ENCODE measurements at places on chromosomes 3 and 15.

DNA sequence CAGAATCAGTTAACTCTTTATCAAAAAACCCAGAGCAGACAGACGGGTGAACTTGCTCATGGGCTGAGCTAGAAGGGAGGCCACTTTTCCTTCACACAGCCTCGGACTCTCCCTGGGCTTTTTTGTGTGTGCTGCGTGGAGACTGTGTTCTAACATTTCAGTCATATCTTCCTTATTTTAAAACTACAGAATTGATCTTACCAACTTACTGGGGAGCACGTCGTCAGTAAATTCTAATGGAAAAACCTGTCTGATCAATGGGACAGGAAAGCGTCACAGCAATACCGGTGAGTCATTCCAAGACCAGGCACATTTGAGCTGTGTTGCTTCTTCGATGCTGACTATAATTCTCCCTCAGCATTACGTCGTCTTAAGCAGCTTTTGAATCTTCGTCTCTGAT lies 145.1 kb downstream of the LPP start:
- no peak for DNase-seq

- DNase-seq, result no peak
These were observed 45.8 kb downstream of the OPA1 start for GRCh38 chr3:193638833-193639232.

DNA sequence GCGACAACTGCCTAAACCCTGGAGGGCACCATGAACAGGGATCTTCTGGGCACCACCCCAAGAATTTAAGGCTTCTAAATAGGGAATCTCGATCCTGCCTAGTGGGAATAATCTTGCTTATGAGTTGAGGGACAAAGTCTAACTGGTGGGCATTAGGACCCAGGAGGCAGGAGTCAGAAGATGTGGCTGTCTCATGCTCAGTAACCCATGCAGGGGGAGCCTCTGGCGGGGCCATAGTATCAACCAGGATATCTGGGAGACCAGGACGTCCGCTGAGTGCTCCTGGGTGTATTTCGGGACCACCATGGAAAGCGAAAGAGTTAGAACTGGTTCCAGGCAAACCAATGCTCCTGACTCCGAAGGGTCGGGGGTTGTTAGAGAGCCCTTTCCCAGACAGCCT lies 356.1 kb downstream of the OTOL1 start:
- DNase-seq, result no peak

DNA sequence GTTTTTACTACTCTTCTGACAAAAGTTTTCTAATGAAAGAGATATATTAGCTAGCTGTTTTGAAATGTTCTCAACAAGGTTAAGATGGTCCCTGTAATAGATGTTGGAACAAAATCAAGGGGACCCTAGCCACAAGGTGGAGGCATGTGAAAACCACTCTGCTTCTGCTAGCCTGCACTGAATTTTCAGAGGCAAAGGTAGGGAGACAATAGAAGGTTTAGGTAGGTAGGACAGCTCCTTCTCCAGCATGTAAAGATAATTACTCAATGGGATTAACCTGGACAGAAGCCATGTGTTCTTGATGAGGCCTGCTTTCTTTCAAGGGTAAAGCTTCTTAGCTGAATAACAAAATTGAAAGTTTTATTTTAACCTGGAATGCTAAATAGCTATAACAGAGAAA lies 333.5 kb downstream of the LSAMP start:
- DNase-seq, result no peak

GRCh38 chr3:38940394-38940793 lies 111.3 kb downstream of the SCN11A start:
- DNase-seq, result no peak

- DNase-seq, result no peak
These were observed 275.3 kb downstream of the UACA start for GRCh38 chr15:70488002-70488605.

- DNase-seq, result no peak
These were observed 241.1 kb downstream of the ZNF385D start for GRCh38 chr3:21509731-21510470.

DNA sequence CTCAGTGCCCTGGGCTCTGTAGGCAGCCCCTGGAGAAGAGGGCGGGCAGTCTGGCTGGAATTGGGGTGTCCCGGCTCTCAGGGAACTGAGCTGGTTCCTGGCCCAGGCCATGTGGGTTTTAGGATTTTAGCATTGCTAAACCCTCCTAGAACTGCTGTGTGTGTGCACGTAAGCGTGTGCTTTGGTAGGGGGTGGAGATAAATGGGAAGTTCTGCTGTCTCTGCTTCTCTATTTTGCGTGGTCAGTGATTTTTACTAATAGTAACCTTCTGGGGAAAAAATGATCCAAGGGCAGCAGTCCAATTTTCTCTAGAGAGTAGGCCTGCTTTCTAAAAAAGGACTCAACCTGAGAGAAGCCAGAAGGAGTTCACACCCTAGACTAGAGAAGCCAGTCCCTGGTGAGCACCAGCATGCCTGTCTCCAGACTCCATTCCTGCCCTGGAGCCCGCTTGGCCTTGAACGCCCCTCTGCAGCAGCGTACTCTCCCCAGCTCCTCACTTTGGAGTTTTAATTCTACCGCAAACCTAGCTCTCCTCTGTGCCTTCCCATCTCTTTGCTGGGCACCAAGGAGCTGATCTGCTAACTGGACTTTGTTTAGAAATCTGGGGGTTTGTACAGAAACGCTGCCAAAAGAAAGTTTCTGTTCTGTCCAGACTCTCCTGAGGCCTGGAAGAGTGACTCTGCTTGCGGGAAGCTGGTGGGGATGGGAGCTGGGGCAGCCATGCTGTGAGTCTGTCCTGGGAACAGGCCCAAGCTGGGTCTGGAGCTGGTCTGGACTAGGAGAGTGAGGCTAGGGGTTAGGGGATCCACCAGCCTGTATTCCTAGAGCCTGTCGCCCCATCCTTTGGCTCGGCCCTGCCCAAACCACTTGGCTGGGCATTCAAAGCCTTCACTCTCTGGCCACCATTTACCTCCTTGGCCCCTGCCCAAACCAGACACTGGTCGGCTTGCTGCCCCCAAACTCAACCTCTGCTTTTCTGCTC lies 19.7 kb downstream of the CORO2B start:
- DNase-seq, result no peak

DNA sequence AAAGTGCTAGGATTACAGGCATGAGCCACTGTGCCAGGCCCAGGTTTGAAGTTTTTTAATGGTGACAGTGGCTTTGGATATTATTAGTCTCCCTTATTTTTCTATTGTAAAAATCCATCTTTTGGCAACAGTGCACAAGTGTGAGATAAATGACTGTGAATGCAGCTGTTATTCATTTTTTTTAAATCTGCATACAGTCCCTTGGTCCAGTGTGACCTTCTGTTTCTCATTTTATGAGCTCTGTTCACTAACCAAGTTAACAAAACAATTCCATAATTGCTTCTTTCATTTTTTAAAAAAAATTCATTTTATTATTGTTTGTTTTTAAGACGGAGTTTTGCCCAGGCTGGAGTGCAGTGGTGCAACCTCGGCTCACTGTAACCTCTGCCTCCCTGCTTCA lies 381.8 kb downstream of the NAALADL2 start:
- DNase-seq, result no peak

DNA sequence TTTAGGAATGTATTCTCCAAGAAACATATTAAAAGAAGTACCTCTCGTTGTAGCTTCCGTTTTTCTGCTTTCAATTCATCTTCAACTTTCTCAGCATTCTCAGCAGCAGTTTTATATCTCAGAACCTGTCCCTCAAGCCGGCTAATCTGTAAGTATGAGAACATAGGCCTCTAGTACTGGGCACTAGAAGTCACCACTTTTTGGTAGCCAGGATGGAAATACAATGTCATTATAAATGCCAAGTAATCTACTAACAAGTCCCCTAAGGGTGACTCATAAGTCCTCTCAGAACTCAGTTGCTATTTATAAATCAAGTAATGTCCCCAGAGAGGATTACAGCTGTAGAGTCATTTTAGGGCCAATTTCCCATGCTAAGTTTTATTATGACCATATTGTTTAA lies 61.1 kb downstream of the MLH1 start:
- no peak for DNase-seq

GRCh38 chr3:136196064-136196400 lies at the start of gene MSL2:
Gene MSL2 (minus strand): TSS chr3:136196335. CDS start chr3:136195113, 1,222 bp downstream.
- DNase-seq, result no peak

- no peak for DNase-seq
These were observed 17.7 kb downstream of the PIF1 start for GRCh38 chr15:64807751-64808222.

- DNase-seq, result no peak
These were observed 37.9 kb downstream of the FAIM start for GRCh38 chr3:138646513-138646912.

- no peak for DNase-seq
These were observed 78.2 kb downstream of the CLSTN2 start for GRCh38 chr3:140013220-140013619.

GRCh38 chr3:11377719-11378118 lies 105.5 kb downstream of the ATG7 start:
- no peak for DNase-seq

GRCh38 chr15:62112616-62113593 lies 46.1 kb downstream of the C2CD4A start:
- no peak for DNase-seq

DNA sequence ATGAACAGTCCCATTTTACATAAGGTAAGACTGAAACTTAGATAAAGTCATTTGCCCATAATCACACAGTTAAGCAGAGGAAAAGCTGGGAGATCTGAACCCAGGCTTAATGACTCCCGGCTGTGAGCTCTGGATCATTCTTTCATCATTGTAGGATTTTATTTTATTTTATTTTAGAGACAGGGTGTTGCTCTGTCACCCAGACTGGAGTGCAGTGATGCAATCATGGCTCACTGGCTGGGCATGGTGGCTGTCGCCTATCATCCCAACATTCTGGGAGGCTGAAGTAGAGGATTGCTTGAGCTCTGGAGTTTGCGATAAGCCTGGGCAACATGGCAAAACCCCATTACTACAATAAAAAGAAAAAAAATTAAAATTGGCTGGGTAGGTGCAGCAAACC lies 31.2 kb upstream of the RAF1 start:
- DNase-seq, result no peak

- DNase-seq, result no peak
These were observed 198.8 kb downstream of the KLHL25 start for GRCh38 chr15:85595804-85596536.

GRCh38 chr3:98962951-98963350 lies 61.5 kb upstream of the DCBLD2 start:
- no peak for DNase-seq

DNA sequence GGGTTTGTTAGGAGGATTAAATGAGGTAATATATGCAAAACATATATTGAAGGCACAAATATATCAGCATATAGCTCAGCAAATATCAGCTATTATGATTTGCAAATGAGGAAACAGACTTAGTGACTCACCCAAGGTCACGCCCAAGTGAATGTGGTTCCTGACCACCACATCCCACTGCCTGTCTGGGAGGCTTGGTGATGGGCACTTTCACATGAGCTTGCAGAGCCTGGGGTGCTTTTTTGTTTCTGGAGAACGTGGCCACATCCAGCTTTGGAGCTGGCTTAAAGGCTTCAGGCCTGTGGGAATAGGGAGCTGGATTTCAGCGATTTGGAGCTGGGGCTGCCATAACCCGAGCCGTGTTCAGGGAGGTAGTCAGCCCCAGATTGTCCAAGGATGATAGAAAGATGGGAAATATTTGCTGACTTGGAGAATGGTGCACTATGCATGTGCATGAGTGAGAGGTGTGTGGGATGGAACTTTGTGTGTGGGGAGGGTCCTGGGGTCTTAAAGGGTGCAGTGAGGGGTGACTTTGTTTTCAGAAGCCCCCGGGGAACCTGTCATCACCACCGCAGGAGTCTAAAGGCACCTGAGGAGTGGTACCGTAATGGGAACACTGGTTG lies 12.0 kb upstream of the FGD5 start:
- no peak for DNase-seq

DNA sequence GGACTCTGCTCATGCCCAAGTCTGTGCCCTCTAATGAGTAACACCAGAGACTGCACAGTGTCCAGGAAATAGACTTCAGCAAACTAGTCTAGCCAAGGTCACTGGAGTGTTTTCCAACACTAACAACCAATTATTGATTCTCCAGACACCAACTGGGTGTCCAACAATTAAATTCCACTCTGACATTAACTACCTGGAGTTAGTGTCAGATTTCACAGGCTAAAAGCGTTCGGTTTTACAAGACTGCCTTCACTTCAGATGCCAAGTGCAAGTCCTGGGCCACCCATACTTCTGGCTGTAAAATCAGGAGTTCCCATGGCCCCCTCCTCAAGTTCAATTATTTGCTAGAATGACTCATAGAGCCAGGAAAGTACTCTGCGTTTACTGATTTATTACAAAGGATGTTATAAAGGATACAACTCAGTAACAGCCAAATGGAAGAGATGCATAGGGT lies 20.8 kb upstream of the CFAP161 start:
- no peak for DNase-seq

- DNase-seq, result no peak
These were observed 12.0 kb downstream of the TATDN2 start for GRCh38 chr3:10260211-10260701.

GRCh38 chr15:67110361-67110781 lies 45.0 kb downstream of the SMAD3 start:
- no peak for DNase-seq

DNA sequence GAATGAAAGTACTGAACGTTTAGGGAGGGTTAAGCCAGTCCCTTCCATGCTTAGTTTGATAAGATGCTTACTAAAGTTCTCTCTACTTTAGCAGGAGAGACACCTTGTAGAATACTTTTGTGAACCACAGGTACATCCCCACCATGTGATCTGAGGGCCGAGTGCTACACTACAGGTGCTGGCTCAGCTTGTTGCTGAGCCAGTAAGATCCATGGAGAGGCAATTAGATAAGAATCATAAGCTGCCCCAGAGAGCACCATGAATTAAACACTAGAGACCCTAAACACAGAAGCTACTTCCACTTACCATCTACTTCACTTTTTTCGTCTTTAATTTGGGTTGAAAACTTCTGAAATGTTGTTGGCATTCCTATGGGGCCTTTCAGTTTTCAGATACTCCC lies 70.5 kb upstream of the GOLGA8B start:
- no peak for DNase-seq

DNA sequence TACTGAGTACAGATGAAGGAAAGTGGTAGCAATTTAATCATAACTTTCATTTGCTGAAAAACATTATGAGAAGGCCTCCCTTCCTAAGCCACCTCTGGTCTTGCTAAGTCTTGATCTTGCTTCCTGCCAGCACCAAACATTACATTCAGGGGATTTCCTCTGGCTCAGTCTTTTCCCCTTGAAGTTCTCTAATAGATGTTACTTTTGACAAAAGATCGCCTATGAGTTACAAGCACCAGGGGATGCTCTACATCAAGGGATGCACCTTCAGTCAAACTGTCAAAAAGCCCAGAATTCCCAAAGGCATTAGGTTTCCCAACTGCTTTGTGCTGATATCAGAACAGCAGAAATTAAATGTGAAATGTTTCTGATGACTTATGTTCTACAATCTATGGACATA lies 47.3 kb downstream of the AQP9 start:
- no peak for DNase-seq

DNA sequence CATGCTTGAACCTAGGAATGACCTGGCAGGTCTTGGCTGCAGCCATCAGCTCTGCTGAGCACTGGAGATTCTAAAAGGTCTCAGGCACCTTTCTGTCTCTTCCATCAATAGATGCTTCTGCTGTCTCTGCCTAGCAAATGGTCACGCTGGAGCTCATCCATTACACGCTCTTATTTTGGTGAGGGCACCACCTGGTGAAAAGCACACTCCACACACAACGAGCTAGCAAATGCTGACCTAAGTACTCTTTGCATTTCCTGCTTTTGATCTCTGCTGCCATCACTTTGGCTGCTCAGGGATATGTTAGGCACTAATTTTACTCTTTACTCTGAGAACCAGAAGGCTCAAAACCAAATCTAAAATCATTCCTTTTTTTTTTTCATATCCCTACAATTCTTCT lies 91.3 kb downstream of the RAB11A start:
- DNase-seq, result no peak

GRCh38 chr3:31014317-31015040 lies 120.0 kb upstream of the GADL1 start:
- no peak for DNase-seq
